ENCODE measurements at places on chromosomes 2 and 18.
A peak's percentile ranks its signal among the peaks of the same experiment; 100 is the strongest.

- no peak for DNase-seq
Observed at GRCh38 chr2:67938053-67938452, 124.8 kb downstream of the C1D start.

DNA sequence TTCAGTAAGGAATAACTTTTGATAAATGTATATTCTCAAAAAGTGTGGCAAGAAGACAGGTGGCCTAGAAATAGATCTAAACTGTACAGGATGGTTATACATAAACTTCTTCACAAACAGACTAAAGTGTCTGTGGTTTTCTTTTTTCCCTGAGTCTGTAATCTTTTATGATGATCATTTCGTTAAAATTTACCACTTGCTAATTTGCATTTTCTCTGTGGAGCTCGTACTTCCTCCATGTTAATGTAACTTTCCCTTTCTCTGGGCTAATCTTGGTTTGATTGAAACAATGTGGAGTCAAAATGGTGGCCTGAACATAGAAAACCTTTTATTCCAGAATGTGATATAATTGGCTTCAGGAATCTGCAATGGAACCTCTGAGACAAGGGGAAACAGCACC, 166.2 kb downstream of the FTCDNL1 start:
- DNase-seq: no peak

DNA sequence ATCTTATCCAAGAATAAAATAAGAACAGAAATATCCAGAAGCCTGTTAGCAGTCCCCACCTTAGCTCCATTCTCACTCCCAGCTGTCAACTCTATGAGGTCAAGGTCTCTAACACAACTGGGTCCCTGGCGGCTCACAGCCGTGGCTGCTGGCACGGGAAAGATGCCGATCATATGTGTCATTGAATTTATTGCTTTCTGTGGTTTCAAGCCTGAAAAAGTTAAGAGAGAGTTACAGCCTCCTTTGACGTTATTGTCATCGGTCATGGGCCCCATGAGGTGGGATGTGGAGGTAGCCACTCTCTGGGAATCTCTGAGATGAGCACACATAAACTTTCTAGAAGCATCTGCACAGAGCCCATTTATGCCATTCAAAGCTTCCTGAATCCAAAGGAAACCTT, 28.7 kb upstream of the CABLES1 start:
- no peak for DNase-seq

DNA sequence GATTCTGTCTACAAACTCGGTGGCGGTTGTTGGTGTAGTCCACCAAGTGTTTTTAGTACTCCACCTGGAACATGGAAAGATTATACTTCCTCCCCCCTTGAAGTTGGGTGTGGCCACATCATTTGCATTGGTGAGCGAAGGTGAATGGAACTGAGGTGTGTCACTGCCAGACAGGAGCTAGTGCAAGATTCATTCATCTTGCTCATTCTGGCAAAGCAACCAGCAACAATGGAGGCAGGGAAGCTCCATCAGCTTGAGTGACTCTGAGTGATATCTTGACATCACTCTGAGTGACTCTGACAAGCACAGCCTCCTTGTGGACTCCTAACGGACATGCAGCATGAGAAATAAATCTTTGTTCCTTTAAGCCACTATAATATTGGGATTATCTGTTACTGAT, 54.7 kb upstream of the SLC1A4 start:
- no peak for DNase-seq

- no peak for DNase-seq
Observed at GRCh38 chr2:174198846-174199564, 49.3 kb downstream of the OLA1 start.

DNA sequence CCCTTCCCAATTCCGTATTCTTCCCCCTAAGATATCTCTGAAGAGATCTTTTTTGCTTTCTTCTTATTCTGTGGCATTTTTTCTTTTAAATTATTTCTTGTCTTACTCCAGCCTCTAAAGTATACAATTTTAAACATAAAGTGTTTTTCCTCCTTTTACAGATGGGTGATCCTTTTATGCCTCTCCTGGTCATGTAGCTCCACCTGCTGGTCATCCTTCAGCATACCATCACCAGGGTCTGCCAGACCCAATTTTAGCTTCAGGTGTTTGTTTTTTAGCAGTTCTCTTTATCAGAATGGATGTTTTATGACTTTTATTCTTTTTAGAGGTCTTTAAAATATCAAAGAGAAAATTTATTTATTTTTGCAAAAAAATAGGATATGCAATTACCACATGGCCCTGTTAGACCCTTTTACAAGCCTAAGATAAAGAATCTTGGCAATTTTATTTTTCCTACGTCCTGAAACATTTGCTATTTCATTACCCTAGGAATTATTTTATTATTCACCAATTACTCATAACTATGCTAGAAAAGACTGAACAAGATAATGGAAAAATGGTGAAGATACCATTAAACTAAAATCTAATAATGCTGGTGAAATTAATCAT, 55.5 kb downstream of the PIGN start:
- peak; percentile 72 for DNase-seq

DNA sequence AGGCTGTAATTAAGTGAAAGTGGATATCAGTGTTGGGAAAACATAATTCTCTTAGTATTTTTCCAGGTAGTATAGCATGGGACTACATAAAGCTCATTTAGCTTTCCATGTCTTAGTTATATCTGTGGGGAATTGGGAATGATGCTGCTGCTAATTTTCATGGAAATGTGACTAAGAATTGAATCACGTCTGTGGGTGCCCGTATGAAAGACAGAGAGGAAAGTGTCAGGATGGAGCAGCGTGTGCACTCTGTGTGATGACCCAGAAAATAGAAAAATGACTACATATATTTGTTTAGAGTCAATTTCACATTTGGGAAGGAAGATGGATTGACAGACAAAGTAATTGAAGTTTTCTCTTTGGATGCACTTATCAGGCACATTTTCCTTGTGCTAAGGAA, 212.1 kb downstream of the PTPRM start:
- DNase-seq: no peak

GRCh38 chr2:166516712-166517303, 22.8 kb upstream of the SCN7A start:
- no peak for DNase-seq

DNA sequence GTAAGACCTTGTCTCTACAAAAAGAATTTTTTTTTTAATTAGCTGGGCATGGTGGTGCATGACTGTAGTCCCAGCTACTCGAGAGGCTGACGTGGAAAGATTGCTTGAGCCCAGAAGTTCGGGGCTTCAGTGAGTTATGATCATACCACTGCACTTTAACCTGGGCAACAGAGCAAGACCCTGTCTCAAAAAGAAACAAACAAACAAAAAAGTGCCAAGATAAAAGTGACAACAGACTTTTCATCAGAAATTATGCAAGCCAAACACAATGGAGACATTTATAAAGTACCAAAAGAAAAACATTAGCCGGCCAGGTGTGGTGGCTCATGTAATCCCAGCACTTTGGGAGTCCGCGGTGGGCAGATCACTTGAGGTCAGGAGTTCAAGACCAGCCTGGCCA, 26.7 kb downstream of the HADHA start:
- DNase-seq: no peak

DNA sequence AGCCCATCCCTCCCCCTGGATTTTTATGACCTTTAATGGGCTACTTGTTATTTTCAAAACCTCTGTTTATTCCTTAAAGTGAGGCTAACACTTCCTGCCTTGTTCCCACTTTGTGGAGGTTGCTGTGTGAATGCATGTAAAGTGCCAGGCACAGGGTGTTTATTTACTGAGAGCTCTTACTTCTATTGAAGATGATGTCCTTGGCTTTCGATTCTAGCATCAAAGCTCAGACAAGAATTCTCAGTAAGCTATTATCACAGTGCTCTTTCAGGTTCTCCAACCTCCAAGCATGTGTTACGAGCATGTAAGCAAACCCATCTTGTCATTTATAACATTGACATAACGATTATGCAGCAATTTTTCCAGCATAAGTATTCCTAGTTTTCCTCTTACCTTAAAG, 44.2 kb downstream of the DPYSL5 start:
- no peak for DNase-seq

DNA sequence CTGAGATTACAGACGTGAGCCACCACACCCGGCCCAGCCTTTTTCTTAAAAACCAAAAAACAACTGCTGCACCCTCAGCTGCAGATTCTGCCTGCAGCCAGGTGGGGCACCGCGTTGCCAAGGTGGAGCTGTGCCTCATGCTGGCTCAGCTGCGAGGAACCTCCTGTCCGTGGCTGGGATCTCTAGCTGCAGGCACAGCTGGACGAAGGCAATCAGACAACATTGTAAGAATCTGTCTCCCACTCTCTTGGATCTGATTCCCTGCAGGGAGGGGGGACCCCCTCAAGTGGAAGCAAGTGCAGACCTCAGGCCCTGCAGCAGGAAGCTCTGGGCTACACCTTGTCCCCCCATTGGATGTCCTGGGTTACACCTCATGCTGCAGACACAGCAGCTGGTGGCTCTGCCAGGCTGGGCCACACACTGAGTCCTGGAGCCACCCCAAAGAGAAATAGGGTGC, 24.1 kb downstream of the CIDEA start:
- no peak for DNase-seq

DNA sequence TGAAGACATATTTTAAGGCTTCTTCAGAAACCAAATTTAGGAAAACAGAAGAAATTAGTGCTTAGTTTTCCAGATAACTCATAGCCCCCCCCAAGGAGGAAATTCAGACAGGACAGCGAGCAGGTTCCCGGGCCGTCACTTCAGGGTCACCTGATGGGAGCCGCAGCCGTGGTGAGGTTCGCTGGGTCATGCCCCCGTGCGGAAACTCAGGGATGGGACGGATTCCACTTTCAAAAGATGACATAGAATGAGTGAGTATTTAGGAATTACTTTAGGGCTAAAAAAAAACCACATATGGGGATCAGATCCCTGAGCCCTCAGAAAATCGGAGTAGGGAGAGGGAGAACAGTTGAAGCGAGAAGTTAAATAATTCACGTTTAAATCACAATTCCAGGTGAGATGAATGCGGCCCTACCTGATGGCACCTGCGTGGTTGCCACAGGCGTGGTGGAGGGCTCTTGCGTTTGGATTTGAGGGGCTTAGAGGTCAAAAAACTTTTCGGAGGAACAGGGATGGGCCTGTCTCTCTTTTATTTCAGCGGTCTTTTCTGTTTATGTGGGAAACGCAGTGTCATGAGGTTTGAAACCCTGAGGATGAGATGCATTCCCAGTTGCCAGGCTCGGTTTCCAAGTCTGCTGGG, 114.4 kb downstream of the NFATC1 start:
- no peak for DNase-seq

- no peak for DNase-seq
Observed at GRCh38 chr2:197210430-197210829, 100.2 kb downstream of the ANKRD44 start.

DNA sequence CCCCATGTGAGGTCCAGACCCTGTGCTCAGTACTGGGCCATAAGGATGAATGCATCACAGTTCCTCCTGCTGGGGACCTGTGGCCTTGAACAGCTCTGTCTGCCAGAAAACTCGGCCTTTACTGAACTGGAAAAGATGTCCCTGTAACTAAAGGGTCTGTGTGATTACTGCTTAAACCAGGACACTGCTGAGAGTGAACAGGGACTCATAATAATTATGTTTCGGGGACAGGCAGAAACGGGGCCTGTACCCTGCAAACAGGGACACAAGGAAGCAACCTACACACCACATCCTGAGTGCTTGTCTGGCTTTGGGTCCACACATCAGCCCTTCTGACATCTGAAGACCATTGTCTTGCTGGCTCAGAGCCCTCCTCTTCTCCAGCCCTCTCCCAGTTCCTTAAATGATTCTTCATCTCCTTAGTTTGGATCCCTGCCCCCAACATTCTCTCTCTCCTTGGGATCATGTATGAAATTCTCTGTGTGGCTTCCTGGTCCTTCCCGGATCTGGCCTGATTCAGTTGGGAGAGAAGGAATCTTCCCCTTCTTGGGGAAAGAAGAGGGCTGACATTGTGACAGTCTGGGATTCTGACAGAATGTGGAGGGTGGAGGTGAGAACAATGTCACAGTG, 248.0 kb downstream of the MYCN start:
- DNase-seq: no peak

DNA sequence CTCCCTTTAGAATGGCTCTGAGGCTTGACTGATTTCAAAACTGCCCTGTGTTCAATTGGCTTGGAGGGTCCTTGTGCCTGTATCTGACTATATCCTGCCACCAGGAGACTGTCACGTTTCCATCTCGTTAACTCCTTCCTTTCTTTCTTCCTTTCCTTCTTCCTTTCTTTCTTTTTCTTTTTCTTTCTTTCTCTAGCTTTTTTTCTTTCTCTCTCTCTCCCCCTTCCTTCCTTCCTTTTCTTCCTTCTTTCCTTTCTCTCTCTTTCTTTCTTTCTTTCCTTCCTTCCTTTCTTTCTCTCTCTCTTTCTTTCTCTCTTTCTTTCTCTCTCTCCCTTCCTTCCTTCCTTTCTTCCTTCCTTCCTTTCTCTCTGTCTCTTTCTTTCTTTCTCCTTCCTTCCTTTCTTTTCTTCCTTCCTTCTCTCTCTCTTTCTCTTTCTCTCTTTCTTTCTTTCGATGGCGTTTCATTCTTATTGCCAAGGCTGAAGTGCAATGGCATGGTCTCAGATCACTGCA, 38.1 kb upstream of the EML6 start:
- no peak for DNase-seq

GRCh38 chr2:215693193-215693998, 257.5 kb upstream of the FN1 start:
- no peak for DNase-seq

DNA sequence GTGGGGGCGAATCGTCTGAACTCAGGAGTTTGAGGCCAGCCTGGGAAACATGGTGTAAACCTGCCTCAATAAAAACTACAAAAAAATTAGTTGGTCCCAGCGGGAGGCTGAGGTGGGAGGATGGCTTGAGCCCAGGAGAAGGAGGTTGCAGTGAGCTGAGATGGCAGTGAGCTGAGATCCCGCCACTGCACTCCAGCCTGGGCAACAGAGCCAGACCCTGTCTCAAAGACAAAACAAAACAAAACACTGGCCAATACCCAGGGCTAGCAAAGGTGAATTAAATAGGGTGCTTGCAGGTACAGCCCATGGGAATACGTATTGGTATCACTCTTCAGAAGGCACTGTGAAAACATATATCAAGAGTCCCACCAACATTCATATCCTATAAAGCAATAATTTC, 7.0 kb downstream of the ITSN2 start:
- DNase-seq: no peak

GRCh38 chr2:168970711-168971233, 60.4 kb downstream of the ABCB11 start:
- no peak for DNase-seq

- no peak for DNase-seq
Observed at GRCh38 chr2:43142921-43143438, 83.4 kb downstream of the ZFP36L2 start.

DNA sequence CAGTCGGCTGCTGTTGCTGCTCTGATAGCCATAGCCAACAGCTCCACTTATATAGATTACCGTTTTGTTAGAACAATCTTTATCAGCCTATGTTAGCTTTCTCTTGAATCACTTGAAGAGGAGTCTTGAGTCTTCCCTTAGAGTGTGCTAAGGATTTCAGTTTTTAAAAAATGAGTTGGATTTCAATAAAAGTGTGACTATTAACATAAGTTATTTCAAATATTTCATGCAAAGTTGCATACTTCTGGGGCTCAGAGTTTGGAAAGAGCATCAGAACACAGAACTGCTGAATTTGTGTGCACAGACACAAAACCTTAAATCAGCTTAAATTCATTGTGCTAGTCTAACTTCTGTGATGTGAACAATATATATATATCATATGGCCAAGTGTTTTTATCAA, 174.7 kb downstream of the MTX2 start:
- DNase-seq: no peak

Measured in CD4-positive, alpha-beta T cell (primary cell).